ENCODE measurements at places on chromosomes 11 and 22.

DNA sequence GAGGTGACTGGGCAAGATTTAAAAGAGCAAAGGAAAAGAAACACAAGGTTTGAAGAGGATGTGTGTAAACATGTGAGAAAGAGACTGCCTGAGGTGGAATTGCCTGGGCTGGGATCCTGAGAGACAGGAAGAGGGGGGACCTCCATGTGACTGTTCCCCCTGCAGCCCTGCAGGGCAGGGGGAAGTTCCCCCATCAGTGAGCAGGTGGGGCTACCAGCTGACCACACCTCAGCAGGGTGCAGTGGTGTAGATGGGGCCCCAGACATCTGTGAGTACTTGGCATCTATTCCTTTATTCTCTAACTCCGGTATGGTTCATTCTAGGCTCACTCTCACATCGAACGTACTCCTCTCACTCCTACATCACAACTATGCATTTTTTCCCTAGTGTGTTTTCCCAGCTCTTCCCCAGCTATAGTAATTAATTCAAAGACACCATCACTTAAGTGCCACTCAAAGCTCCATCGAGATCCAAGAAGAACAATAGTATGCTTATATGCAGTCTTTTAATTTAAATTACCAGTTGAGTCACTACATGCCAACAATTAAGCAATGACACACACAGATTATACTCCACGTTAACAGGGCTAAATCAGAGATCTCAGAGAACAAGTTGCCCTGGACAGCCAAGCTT, 42.7 kb downstream of the LGR4 start:
- DNase-seq = no peak

GRCh38 chr11:76443268-76443980, 1.4 kb upstream of the EMSY start:
- DNase-seq = no peak

DNA sequence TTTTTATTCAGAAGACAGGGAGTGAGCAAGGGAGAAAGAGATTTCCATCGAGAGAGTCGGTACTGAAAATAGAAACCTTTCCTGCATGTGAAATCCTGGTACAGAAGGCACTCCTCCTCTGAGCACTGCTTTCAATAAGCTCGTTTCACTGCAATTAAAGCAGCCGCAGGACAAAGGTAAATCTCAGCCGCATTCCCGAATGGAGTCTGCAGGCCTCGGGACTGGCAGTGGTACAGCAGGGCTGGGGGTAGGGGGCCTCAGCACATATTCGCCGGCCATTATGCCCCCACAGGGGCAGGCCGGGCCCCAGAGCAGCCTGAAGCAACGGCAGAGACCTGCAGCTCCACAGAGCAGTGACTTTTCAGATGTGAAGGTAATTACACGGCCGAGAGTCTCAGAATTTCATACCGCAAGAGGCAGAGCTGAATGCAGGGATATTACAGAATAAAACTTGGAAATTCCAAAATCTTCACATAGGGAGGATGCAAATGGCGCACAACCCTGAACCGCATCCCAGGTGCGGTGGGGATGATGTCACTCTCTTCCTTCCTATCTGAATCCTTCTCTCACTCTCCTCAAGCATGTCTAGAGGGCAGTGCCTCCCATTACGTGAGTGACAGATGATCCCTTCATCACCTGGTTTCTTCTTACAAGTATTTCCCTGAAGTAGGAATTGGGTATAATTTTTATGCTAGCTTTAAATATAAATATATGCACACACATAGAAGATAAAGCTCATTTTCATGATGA, 622.1 kb downstream of the OPCML start:
- DNase-seq = no peak

DNA sequence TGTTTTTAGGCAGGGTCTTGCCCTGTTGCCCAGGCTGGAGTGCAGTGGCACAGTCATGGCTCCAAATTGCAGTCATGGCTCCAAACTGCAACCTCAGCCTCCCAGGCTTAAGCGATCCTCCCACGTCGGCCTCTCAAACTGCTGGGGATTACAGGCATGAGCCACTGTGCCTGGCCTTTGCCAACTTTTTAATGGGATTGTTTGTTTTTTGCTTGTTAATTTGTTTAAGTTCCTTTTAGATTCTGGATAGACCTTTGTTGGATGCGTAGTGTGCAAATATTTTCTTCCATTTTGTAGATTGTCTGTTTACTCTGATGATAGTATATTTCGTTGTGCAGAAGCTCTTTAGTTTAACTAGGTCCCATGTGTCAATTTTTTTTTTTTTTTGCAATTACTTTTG, 10.0 kb upstream of the SCGB1D1 start:
- no peak for DNase-seq

GRCh38 chr11:65113361-65113756, 1.7 kb downstream of the TM7SF2 start:
- no peak for DNase-seq

DNA sequence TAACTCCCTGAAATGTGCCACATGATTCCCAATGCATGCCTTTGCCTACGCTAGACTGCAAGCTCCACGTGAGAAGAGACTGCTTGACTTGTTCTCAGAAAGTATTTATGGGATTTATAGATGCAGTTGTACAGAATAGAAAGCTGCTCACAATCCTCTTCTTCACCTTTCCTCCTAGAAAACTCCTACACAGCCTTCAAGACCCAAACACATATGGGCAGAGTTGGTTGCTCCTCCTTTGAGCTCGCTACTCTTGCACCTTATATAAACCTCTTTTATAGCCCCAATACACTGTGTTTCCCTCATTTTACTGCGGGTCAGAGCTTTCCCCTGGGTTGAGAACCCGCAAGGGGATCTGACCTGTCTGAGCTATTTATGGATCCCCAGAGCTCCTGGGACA, 16.4 kb downstream of the C1QTNF6 start:
- no peak for DNase-seq

- DNase-seq = no peak
Observed at GRCh38 chr11:123475469-123475868, 45.4 kb downstream of the GRAMD1B start.

- no peak for DNase-seq
Observed at GRCh38 chr11:68598816-68599653, 85.3 kb upstream of the GAL start.

DNA sequence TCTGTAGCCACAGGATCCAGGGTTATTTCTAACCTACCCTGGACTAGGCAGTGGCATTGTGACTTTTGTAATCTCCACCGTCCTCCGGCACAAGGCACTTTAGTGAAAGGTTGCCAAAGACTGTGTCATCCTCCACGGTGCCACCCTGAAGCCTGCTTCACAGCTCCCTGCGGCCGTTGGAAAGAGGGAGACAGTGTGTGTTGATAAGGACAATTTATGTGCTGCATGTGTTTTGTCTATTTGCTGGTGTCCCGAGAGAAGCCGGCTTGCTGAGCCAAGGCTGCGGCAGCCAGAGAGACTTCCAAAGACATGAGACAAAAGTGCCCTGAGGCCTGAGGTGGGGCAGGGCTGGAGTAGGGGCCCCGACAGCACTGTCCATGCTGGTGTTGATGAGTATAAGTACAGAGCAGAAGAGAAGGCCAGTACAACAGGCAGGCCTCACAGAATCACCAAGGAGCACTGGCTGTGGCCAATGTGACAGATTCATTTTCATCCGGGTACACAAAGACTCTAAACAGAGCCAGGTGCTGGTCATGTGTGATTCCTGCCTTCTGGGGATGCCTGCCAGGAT, 40.9 kb downstream of the GALNT18 start:
- DNase-seq = no peak

- DNase-seq = no peak
Observed at GRCh38 chr22:46881373-46882118, 119.1 kb downstream of the TBC1D22A start.

DNA sequence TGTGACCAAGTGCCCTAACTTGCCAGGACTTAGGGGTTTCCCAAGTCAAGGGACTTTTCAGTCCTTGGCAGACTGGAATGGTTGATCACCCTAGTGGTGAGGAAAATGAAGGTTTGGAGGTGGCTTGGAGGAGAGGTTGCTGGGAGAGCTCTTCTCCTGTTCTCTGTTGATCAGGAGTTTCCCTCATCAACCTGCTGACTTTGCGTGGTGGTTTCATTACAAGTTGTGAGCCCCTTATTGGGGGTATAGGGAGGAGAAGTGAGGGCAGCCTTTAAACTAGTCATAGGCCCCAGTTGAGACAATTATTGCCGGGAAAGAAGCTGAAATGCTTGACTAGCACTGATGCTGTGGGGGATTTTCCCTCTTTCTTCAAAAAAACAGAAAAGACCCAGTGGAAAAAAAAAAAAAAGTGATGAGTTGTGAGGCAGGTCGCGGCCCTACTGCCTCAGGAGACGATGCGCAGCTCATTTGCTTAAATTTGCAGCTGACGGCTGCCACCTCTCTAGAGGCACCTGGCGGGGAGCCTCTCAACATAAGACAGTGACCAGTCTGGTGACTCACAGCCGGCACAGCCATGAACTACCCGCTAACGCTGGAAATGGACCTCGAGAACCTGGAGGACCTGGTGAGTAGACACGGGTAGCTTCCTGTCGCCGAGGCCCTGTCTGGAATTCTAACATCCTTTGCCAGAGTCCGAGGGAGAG, at the start of gene CXCR5:
Gene CXCR5, plus strand, starts transcription at position 525 of the 704 bp plus-strand sequence. Its CDS starts 50 bp downstream, at position 575.
- peak; percentile 42 for DNase-seq

- no peak for DNase-seq
Observed at GRCh38 chr22:32917577-32918354, 116.3 kb downstream of the TIMP3 start.

DNA sequence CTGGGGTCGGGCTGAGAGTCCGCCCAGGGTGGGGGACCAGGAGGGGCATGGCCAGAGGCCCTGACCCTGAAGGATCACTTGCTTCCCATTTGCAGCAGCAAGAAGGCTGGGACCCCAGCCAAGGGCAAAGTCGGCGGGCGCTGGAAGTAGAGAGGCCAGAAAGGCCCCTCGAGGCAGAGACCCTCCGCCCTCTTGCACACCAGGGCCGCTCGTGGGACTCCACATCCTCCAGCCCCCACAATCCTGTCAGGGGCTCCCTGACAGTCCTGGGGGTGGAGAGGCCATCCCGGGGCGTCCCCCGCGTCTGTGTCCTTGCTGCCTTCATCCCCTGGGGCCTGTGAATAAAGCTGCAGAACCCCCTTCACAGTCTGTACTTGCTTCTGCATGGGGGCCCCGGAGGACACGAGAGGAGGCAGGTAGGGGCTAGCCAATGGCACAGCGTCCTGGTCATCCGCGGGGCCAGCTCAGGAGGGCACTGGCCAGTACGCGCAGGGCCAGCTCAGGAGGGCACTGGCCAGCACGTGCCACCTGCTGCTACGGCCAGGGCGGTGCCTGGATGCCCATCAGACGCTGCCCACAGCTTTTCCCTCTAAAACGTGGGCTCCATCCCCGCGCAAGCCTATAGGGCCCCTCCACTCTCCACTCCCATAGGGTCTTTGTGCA, 8.7 kb upstream of the MRPL23 start:
- DNase-seq = peak; percentile 14

DNA sequence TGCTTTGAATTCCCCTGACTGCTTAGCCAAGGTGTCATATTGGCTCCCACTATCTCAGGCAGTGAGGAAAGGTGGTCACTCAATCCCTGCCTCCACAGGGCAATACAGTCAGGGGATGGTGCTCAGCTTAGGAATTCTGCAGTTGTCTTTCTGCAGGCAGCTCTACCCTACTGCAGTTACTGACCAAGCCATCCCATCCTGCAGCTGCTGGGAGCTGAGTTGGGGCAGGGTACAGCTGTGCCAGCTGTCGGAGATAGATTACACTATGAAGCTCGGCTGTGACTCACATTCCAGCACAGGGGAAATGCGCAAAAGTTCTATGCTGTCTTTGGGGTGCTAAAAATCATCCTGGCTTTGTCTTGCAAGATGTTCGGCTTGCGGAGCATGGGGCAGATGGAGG, 4.4 kb upstream of the DAGLA start:
- no peak for DNase-seq

- DNase-seq = peak; percentile 33
Observed at GRCh38 chr22:40728731-40729189, 49.5 kb downstream of the MCHR1 start.

- DNase-seq = no peak
Observed at GRCh38 chr11:32420937-32421901, 14.1 kb downstream of the WT1 start.

DNA sequence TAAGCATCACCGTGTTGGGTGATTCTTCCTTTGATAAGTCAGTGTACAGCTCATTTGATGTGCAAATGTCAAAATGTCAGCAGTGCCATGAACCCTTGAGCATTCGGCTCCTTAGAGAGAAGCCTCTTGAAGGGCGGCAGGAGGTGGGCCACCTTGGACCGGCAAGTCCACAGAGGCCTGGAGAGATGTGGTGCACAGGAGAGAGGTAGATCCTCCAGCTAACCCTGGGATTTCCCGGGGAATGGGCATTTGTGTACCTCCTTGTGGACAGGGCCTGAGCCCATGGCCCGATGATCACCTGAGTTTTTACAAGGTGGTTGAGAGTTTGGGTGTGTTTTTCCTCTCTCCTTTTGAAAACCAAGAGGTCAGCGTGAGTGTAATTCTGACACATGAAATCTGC, 133.2 kb upstream of the RCN1 start:
- DNase-seq = no peak

GRCh38 chr11:20049231-20049630, 111.0 kb downstream of the DBX1 start:
- DNase-seq = no peak

- no peak for DNase-seq
Observed at GRCh38 chr11:117701781-117702180, 95.2 kb downstream of the DSCAML1 start.

DNA sequence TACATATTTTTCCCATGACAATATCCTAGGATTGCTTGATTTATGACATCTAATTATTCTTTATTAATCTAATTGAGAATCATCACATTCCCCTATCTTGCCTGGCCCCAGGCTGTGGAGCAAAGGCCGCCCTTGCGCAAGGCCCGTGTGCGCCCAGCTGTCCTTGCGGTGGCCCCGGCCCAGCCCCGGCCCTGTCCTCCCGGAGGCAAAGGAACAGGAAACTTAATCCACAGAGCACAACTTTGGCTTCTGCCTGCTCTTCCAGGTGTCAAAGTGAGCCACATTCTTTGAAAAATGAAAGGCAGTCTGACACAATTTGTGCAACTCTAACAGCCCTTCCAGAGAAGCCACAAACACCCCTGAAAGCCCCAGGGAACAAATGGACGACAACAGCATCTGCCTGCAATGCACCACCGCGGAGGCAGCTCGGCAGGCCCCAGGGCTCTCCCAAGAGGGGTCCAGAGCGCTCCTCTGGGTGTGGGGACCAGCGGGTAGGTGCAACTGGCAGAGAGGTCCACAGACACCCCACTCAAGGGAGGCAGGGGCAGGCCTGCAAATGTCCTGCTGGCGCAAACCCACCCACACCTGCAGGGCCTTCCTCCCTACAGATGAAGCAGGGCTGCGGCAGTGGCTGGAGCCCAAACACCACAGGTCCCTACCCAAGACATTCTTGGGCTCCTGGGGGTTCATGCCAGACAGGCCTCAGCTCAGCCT, 30.3 kb downstream of the GNB1L start:
- DNase-seq = no peak

GRCh38 chr11:78228467-78228866, 39.7 kb downstream of the USP35 start:
- DNase-seq = no peak

- DNase-seq = peak; percentile 22
Observed at GRCh38 chr11:3120071-3120792, 44.9 kb downstream of the OSBPL5 start.

- no peak for DNase-seq
Observed at GRCh38 chr22:48197189-48197690, 1434.8 kb downstream of the TBC1D22A start.
